ENCODE measurements at places on chromosomes 2 and 18. TPM values are rescaled to one million over a fixed set of nuclear protein-coding genes. Genes with fewer than 3 reads are reported as not detected.

DNA sequence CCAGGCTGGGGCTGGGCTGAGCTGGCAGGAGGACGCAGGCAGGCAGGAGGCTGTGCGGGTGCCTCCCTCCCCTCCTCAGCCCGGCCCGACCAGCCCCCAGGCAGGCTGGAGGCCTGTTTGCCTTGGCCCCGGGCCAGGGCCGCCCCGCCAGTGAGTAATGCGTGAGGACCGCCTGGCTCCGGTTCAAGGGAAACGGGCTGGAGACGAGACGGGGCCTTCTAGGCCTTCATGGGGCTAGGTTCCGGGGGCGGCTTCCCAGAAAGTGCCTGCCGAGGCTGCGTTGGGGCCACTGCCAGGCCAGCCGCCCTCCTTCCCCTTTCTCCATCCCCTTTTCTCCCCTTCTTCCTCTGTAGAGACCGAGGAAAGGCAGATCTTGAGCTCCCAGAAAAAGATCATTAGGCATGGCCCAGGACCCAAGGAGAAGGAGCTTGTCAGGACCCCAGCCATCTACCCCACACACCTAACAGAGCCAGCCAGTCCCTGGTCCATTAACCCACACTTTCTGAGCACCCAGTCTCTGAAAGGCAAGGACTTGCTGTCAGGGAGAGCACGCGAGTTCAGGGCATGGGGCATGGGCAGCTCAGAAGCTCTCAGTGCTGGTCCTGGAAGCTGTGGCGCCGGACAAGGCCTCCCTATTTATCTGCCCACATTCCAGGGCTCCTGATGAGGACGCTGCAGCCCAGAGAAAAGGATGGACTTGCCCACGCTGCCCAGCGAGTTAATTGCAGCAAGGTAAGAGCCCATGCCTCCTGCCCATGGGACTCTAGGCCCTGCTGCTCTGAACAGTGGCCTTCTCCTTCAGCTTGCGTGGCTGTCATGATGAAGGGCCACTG, 48.5 kb downstream of the SMAD7 start:
- DNase-seq = peak; percentile 66

GRCh38 chr2:225040856-225041206, 1.4 kb downstream of the DOCK10 start:
- peak; percentile 13 for DNase-seq

DNA sequence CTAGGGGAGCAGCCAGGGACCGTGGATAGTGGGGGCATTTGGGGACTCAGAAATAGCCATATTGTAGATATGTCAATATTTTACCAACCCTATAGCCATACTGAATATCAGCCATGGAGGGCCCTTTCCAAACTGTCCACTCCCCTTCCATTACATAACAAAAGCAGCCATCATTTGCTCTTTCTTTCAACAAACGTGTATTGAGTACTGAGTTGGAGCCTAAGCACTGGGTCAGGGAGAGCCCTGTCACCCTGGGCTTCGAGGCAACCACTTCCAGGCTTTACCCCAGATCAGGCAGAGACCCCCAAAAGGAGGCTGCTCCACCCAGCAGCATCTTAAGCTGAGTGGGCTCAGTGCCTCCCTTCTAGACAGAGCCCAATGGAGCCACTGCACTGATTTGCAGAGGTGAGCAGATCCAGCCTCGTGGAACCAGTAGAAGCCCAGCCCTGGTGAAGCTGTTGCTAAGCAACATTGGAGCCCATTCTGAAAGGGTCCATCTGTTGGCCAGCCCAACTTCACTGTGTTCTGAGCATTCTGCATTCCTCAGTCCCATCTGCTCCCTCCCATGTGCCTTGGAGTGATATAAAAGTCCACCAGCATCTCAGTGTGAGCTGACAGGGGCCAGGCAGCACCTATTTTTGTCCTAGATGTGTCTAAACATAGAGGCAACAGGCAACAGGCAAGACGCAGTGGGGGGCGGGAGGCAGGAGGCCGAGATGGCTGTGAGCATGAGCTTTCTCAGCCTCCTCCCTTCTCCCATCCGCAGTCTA, 112.1 kb downstream of the PLB1 start:
- no peak for DNase-seq

DNA sequence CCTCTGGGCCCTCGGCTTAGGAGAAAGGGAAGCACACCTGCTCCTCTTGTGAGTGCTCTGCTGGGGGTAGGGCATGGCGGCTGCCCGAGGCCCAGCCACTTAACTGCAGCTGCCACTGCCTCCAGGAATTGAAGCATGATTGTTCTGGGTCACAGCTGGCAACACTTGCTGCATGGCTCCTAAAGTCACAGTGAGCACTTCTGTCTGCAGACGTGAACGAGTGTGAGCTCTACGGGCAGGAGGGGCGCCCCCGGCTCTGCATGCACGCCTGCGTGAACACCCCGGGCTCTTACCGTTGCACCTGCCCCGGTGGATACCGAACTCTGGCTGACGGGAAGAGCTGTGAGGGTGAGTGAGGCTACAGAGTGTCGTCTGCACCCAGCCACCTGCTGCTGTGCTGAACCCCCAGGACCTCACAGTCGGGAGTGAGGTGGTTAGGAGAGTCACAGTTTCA, 44.4 kb downstream of the FBLN7 start:
- no peak for DNase-seq

DNA sequence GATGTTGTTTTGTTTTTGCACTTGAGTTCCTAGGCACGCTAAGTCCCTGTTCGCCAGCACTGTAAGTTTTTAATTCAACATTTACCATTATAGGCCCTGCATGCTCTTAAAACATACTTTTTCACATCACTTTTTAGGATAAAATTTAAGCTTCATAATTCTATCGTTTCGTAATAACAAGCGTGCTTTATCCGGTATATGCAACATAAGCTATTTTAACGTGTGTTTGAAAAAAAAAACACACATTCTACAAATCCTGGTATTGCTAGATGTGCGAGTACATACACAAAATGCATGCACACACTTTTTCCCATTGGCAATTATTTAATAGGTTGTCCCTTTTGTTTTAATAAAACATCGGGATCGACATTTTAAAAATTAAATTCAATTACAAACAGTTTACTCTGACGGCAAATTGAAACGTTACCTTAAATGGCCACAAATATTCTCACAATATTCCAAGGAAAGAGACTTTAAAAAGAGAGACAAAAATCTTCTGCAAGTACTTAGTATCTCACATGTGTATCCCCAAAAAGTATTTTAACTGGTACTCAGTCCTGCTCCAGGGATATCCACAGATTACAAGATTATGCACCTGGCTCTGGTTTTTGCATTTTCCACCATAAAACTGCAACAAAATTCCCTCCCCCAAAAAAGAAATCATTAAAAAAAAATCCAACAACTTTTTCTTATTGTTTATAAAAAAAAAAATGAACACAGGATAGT, 1.0 kb upstream of the TCF4 start:
- peak; percentile 22 for DNase-seq

DNA sequence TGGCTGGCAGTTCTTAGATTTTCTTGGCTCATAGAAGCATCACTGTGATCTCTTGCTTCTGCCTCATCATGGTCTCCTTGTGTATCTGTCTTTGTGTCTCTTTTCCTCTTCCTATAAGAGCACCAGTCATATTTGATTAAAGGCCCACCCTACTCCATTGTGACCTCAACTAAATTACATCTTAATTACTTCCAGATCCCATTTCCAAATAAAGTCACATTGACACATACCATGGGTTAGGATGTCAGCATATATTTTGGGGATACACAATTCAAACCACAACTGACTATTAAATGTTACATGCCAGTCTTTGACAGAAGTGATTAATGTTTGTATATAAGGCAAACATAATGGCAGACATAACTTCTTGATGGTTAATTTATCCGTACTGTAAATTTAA, 27.3 kb upstream of the TMX3 start:
- DNase-seq = no peak

DNA sequence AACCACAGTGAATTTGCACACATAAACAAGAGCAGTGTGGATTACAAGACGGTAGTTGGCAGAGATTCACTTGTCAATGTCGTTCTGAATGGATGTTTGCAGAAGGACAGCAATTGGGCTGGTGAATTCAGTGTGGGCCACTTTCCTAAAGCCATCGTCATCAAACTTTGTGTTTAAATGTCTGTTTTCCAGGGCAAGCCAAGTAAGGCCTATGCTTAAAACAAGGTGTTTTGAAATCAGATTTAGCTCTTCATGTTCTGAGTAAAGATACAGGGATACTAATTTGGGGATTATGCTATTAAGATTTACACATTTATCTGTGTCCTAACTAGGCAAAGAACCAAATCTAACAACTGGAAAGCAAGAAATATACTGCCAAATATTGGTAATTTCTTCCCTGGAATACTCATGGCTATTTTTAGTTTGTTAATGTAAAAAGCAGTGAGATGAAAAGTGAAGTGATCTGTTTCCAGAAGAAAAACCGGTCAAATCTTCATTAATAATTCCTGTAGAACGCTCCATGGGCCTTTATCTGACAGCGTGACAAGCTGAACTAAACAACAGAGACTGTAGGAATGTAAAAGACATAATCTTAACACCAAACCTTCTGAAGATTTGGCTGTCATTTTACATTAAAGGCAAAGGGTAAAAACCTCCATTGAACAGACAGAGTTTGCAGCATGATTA, 175.7 kb downstream of the ICOS start:
- DNase-seq = no peak

- DNase-seq = peak; percentile 63
Observed at GRCh38 chr2:180662941-180663471, 317.4 kb upstream of the UBE2E3 start.

DNA sequence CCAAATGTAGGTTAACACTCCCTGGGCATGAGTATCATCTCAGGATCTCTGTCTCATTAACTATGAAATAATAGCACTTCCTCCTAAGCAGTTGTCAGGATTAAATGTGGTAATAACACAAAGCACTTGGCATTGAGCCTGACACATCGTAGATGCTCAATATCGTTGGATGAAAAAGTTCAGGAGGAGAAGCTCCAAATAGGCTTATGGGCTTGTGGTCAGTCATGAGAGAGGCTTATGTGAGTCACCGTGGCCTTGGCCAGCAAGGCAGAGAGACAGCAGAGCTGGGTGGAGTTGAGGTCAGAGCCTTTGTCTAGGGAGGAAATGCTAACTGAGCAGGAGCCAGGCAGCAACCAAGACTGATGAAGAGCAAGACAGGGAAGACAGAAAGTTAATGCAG, 68.3 kb upstream of the PPM1B start:
- DNase-seq = peak; percentile 75

DNA sequence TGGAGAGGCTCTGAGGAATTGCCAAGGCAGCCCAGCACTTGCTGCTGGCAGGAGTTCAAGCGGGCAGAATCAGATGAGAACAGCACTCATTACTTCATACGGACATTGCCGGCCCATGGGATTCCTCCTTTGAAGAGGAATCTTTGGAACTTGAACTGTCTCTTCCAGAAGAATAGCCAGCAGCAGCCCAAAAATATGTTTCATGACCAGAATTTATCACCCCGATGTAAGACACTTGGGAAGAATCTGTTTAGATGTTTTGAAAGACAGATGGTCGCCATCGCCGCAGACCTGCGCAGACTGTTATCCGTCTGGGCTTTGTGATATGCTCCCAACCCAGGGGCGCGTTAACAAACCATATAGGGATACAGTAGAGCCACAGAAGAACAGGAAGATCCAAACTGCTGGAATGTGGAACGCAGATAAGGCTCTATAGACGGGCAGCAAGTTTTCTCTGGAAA, 3.7 kb upstream of the ADI1 start:
- no peak for DNase-seq

GRCh38 chr18:31685097-31686082, 1.0 kb upstream of the B4GALT6 start:
- DNase-seq = peak; percentile 48

DNA sequence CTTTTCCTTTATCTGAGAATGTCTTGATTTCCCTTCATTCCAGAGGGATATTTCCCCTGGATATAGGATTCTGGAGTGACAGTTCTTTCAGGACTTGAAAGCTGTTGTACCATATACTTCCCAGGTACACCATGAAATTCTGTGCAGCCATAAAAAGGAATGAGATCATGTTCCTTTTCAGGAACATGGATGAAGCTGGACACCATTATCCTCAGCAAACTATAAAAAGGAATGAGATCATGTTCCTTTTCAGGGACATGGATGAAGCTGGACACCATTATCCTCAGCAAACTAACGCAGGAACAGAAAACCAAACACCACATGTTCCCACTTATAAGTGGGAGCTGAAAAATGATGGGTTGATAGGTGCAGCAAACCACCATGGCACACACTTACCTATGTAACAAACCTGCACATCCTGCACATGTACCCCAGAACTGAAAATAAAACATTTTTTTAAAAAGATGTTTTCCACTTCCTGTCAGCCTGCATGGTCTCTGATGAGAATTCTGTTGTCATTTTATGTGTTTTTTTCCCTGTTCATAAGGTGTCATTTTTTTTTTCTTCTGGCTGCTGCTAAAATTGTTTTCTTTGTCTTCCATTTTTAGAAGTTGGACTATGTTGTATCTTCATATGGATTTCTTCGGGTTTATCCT, 133.3 kb downstream of the DNAH6 start:
- no peak for DNase-seq

DNA sequence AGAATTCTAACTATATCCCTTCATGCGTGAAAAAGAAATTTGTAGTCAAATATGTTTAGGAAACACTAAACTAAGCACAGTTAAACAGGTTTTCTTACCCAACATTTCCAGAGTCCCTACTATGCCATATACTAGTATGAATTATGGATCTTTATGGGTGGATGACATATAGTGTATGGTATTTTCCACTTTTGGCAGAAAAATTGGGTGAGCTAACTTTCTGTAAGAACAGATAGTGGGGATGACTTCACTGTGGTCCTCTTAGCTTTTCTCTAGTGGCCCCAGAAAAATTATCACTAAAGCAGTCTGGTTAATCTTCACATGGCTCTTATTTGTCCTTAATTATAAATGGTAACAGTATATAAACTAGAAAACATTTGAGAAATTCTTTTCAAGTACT, 240.0 kb upstream of the GULP1 start:
- DNase-seq = no peak

- no peak for DNase-seq
Observed at GRCh38 chr2:241541564-241542277, 16.8 kb upstream of the BOK start.

The TUBB8B gene
- total RNA-seq = not detected

The GALNT14 gene
- 12.7 TPM for total RNA-seq

The OSR1 gene
- total RNA-seq = 30.6 TPM

The ATG16L1 gene
- total RNA-seq = 173 TPM

The VSNL1 gene
- total RNA-seq = not detected

The TMEFF2 gene
- not detected for total RNA-seq

The CHST10 gene
- total RNA-seq = 13.4 TPM

The RGPD3 gene
- 0.04 TPM for total RNA-seq

The TSPYL6 gene
- total RNA-seq = not detected

The WNT10A gene
- total RNA-seq = 0.40 TPM

The SPP2 gene
- not detected for total RNA-seq

The SPDYA gene
- total RNA-seq = 0.69 TPM

The MYCN gene
- not detected for total RNA-seq

The ACVR1C gene
- 0.40 TPM for total RNA-seq
